ENCODE measurements at places on chromosomes 1 and 21.

GRCh38 chr21:33688353-33688752, 46.1 kb downstream of the ITSN1 start:
- no peak for DNase-seq

DNA sequence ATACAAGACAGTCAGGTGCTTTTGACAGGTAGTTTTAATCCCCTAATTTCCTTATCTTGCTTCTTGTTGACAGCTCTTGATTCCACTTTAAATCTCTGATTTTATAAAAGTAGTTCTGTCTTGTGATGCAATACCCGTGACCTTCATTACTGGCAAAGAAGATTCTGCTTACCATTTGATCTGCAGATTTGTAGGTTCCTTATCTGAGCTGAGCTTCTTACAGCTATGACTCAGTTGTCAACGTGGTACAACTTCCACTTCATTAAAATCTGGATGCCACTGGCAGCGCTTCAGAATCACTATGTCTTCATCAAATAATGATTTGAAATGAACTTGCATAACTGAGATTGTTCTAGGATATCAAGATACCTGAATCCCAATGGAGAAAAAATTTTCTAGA, 543.6 kb upstream of the B3GALT2 start:
- peak; percentile 72 for DNase-seq

- no peak for DNase-seq
These were observed 15.9 kb downstream of the WNT3A start for GRCh38 chr1:228022571-228023293.

DNA sequence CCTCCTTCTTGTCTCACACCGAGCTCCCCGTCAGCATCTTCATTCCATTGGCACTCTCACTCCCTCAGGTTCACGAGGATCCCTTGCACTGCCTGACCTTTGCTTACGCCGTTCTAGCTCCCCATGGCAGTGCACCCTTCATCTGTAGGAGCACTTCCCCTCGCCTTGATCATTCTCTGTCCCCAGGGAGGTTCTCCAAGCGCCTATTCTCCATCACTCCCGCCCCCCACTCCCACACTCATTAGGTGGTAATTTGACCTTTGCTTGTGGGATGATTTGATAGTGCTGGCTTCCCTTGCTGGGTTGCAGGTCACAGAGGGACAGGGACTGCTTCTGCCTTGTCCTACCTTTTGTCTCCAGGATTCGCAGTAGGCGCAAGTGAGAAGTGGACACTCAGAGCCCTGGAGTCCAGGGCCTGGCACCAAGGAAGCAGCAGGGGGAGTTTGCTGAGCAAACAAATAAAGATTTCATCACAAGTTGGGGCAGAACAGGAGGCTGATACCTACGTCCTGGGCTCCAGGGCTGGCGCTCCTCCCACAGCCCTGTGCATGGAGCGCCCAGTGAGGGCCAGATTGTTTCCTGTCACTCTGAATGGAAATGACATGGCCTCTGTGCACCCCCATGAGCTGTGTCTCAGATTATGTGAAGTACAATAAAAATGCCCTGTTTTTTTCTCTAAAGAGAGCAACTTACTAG, 82.0 kb upstream of the RUNX3 start:
- DNase-seq, result no peak

GRCh38 chr1:171636141-171636540, 14.1 kb downstream of the MYOCOS start:
- no peak for DNase-seq

DNA sequence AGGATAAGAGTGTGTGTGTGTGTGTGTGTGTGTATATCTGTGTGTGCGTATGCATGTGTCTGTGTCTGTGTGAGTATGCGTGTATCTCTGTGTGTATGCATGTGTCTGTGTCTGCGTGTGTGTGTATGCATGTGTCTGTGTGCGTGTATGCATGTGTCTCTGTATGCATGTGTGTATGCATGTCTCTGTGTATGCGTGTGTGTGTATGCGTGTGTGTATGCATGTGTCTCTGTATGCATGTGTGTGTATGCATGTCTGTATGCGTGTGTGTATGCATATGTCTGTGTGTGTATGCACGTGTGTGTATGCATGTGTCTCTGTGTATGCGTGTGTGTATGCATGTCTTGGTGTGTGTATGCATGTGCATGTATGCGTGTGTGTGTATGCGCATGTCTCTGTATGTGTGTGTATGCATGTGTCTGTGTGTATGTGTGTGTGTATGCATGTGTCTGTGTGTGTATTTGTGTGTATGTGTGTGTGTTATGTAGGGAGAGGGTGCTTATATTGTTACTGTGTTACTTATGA, 247.8 kb downstream of the DYRK1A start:
- DNase-seq, result no peak

- DNase-seq, result no peak
These were observed 183.6 kb upstream of the KIAA0040 start for GRCh38 chr1:175376194-175376593.

DNA sequence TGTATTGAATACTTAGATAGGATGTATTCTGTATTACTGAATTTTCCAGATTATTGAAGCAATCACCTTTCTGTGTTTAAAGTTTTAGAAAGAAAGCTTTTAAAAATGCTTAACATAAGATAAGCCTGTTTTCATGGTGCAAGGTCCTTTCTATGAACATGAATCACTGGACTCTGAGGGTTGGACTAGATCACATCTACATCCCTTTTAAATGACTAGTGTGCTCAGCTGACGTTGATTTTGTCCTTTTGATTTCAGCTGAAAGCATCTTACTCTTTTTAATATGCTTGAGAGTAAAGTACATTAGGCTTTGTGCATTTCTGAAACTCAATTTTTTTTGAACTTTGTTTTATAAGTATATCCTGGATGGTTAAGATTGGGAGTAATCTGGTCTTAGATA, 16.2 kb downstream of the MIER1 start:
- DNase-seq, result peak; percentile 66

- peak; percentile 72 for DNase-seq
These were observed 32.4 kb downstream of the KCTD3 start for GRCh38 chr1:215599418-215600074.

DNA sequence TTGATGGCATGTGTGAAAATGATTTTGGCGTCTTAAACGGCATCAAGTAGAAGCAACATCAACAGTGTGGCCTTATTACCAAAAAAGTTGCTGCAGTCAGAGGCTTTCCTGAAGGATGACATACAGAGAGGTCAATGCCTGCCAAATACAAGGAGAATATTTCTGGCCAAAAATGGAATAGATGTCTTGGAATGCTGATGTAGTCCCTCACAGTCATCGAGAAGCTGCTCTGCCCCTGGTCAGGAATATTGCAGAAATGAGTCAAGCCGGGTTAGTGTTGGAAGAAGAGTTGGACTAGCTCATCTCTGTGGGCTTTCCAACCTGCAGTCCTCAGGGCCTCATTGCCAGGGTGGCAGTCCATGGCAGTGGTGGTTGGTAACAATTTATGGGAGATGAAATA, 42.1 kb downstream of the NOS1AP start:
- no peak for DNase-seq

DNA sequence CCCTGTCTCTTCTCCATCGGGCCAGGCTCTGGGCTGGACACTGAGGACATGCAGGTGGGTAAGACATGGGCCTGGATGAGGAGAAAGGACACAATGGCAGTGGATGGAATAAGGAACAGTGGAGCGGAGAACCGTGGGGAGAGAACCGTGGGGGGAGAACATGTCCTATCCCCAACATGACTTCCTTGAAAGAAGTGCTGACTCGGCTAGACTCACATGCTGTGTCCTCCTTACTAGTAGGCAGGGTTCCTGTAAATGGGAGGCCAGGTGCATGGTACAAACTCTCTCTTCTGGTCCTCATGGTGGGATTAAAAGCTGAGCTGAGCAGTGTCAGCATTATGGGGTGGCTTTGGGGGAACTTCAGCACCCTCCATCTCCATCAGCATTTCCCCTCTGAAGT, 137.4 kb upstream of the CSF3R start:
- DNase-seq, result no peak

DNA sequence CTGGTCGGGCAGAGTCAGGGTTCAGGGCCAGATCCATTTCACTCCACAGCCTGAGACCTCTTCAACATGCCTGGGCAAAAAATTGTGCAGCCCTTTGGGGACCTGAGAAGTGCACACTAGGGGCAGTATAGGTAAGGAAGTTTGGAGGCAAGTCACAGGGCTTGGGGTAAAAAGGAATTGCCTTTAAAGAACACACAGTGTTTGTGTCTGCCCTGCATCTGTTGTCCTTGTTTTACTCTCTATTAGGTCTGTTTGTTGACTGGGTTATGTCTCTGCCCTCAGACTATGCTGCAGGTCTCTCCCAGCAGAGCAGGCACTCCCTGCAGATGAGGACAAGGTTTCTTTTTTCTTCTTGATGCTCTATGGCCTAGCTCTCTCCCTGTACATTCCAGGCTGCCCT, 22.0 kb downstream of the LDLRAD2 start:
- DNase-seq, result no peak

DNA sequence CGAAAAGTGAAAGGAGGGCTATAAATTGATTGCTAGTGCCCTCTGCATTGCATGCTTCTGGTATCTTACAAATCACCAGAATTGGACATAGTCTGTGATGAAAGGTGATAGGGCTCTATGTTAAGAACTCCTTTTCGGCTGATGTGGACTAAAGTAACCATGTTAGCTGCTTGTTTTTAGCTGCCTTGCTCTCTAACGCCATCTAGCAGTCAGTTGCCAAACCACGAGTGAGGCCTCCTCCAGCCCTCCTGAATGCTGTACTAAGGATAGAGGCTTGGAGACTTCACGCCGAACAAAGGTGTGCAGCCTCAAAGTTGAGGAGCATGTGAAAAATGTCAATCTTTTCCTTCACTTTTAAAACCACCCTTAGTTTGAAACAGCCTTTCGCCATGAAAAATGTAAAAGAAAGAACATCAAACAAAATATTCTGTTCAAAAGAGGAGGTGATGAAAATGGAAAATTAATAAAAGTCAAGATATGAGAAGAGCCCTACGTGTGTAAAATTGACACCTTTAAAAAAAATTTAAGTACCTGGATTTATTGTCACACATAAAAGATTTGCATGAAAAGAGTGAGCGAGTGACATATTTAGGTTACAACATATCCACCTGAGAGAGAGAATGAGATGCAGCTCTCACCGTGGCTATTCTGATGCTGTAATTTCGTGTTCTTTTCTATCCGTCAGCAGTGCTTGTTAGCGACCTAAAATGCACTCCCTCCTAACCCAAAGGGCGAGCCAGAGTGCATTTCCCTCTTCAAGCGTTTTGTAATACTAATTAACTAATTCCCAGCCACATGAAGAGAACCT, 8.1 kb downstream of the LRRC53 start:
- DNase-seq, result peak; percentile 21

GRCh38 chr1:78760858-78761257, 111.2 kb downstream of the IFI44 start:
- DNase-seq, result peak; percentile 52

DNA sequence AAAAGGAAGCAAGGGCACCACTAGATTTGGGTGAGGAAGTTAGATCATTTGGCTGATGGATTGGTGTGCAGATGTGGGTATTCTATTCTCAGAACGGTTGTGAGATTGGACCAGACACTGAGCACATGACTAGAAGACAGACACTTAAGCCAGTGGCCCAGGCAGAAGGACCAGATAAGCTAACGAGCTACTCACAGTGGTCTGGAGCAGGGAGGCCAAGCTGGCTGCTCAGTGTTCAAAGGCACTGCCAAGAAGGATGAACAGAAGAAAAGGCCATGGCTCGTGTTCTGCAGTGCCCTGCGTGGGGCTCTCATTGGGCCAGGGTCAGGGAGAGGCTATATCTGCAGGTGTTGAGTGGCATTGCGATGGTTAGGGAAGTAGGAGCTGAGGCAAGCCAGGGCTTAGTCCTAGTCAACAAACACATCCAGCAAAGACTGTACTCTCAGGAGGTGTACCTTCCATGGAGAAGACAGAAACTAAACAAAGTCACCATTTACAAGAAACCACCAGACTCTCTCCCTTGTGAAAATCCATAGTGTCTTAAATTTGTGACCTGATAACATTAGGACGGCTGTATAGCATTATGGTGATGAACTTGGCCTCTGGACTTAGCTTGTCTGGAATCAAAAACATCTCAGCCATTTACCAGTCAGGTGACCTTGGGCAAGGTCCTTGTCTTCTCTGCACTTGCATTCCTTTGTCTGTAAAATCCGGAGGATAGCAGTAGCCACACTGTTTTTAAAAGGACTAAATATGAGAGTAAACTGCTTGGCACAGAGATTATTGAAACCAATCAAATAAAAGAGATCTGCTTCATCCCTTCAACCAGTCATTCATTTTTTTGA, 274.5 kb downstream of the SIPA1L2 start:
- DNase-seq, result no peak

DNA sequence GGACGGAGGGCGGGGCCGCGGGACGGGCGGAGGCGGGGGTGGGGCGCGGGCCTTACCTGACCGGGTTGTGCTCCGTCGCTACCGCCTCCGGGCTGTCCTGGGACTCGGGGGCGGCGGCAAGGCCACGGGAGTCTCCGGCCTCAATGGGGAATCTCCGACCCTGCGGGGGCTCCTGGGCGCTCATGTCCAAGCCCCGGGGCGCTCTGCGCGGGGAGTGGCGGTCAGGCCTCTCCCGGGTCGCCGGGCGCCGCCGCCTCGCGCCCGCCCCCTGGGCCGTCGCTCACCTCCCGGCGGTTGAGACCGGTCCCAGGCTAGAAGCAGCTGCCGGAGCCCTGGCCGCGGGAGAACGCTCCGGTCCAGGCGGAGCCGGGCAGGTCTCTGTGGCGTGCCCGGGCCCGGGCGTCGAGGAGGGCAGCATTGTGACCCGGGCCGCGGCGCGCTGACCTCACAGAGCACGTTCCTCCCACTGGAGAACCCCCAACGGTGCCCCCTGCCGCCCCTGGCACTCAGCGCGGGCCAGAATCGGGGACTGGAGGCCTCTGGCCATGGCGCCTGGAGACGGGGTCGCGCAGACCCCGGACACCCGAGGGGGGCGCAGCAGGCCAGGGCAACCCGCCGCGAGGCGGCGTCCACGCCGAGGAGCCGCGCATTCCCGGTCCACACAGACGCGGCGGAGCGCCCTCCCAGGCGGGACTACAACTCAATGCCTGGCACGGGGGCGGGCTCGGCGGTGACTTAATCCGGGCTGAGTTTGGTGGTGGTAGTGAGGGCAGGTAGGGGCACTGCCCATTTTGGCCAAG, 411 bp downstream of the FAM229A start:
- peak; percentile 46 for DNase-seq

- DNase-seq, result no peak
These were observed 931.2 kb upstream of the B3GALT2 start for GRCh38 chr1:194117582-194117981.

DNA sequence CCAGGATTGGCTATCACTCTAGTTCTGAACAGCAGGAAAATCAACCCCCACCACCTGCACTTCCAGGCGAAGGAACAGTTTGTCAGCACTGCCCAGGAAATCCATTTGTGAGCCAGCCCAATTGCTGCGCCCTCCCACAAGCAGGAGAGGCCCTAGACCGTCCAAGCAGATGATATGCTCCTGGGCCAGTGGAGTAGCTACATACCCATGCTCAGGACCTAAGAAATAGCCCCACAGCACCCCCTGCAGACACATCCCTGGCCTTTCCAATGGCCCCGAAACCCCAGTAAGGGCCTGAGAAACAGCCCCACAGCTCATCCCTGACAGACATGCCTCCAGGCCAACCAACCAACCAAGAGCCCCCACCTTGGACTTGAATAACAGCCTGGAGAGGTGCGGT, 111.5 kb upstream of the ZC3H11B start:
- no peak for DNase-seq

- no peak for DNase-seq
These were observed 75.2 kb downstream of the GLIS1 start for GRCh38 chr1:53663529-53664300.

GRCh38 chr1:12191242-12192032, 24.6 kb downstream of the TNFRSF1B start:
- DNase-seq, result no peak

Data from fibroblast of lung (primary cell).